ENCODE measurements at places on chromosomes 12 and 14. TPM values are rescaled to one million over a fixed set of nuclear protein-coding genes. Genes with fewer than 3 reads are reported as not detected.

DNA sequence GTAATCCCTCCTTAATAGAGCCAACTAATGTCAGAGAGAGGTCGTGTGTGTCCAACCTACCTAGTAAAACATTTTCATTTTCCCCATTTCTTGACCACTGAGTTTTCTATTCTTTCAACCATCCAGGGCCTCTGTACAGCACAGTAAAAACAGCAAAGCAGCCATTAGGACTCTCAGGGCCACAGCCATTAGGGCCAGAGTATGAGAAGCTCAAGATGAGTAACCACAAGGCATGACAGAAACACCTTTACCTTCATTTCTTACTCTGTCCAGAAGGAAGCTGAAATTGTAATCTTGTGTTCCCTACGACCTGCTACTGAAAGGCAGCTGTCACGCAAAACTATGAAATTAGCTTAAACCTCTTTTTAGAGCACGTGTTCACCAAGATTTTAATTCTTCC is 2.3 kb downstream of the SPPL3 start:
- no peak overlapping the region for H3K27ac ChIP-seq
- no peaks in the 10 kb centered on the region for H3K36me3 ChIP-seq
- H3K4me1 ChIP-seq: peaks cover 27% of the 10 kb centered on the region
- DNase-seq: no peak
- no peaks in the 10 kb centered on the region for H3K27me3 ChIP-seq
- no peak overlapping the region for H3K4me3 ChIP-seq

- H3K27ac ChIP-seq: no peak overlapping the region
- no peaks in the 10 kb centered on the region for H3K27me3 ChIP-seq
- H3K4me1 ChIP-seq: no peaks in the 10 kb centered on the region
- no peaks in the 10 kb centered on the region for H3K36me3 ChIP-seq
- DNase-seq: no peak
Measured at GRCh38 chr12:43636725-43637463, 84.9 kb upstream of the ADAMTS20 start.

DNA sequence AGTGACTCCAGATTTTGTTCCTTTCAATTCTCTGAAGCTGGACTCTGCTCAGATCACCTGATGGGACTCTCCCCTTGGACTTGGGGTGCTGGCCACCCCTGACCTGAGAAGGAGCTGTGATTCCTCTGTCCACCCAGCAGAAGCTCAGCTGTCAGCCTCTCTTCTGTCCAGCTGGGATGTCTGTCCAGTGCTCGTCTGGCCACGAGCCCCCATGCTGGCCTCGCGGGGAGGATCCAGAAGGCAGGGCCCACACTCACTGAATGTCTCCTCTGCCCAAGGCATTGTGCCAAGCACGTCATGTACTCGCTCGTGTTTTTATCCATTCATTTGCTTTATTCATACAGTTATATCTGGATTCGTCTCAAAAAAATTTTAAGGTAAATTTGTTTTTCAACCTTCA is 14.2 kb upstream of the SLC24A4 start:
- H3K27me3 ChIP-seq: no peaks in the 10 kb centered on the region
- no peak overlapping the region for H3K4me3 ChIP-seq
- H3K4me1 ChIP-seq: no peaks in the 10 kb centered on the region
- H3K36me3 ChIP-seq: no peaks in the 10 kb centered on the region

GRCh38 chr12:51686727-51687126 is 95.7 kb downstream of the SCN8A start:
- H3K27ac ChIP-seq: no peak overlapping the region
- H3K36me3 ChIP-seq: no peaks in the 10 kb centered on the region
- H3K4me3 ChIP-seq: no peak overlapping the region
- no peaks in the 10 kb centered on the region for H3K27me3 ChIP-seq
- DNase-seq: no peak

DNA sequence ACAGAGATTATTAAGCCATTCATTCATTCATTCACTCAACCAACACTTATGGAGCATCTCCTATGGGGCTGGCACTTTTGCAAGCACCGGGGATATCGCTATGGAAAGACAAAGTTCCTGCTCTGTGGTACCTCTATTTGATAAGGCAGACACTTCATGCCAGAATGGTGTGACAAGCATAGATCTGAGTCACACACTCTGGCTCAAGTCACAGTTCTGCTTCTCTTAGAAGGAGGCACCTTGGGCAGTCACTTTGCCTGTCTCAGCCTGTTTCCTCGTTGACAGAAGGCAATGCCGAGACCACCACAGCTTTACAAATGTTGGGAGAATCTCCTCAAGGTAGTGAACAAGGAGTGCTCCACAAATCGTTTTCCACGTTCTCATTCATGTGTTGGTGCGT is 205.2 kb downstream of the SLC41A2 start:
- no peaks in the 10 kb centered on the region for H3K4me1 ChIP-seq
- no peak overlapping the region for H3K4me3 ChIP-seq
- H3K36me3 ChIP-seq: no peaks in the 10 kb centered on the region
- no peaks in the 10 kb centered on the region for H3K27me3 ChIP-seq

DNA sequence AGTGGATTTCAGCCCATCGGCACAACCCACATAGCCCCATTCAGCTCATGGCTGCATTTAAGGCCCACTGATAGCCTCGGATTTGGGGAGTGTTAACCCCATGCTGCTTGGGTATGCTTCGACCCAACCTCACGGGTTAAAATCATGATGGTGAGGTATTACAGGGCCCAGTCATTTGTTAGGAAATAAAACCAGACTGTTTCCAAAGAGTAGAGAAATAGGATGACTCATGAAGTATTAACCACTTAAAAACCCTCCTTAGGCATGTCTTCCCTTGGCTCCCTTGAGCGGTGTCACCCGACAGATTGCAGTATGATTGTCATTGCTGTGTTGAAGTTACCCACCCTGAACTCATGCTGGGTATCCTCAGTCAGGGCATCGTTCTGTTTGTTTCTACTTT is 289.1 kb downstream of the CACNA1C start:
- H3K27ac ChIP-seq: no peak overlapping the region
- no peak overlapping the region for H3K4me3 ChIP-seq
- H3K4me1 ChIP-seq: no peaks in the 10 kb centered on the region
- no peak for DNase-seq
- H3K27me3 ChIP-seq: no peaks in the 10 kb centered on the region
- no peaks in the 10 kb centered on the region for H3K36me3 ChIP-seq

- DNase-seq: no peak
- H3K27me3 ChIP-seq: no peaks in the 10 kb centered on the region
Measured at GRCh38 chr12:116299665-116300328, 22.3 kb upstream of the MED13L start.

DNA sequence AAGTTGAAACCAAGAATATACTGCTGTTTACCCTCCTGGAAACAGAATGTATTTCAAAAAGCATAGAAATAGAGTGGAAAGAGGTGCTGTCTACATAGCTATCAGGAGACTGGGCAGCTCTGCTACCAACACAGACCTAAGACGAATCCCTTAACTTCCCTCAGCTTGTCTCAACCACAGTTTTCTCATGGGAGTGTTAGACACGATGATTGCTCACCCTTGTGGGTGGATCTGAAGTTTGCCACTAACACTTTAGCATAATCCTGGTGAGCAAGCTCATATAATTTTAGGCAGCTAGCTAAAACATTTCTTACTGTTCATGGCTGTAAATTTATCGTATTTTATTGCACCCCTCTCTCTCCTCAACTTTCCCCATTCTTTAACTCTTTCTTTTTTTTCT is 38.5 kb downstream of the C12orf75 start:
- H3K4me3 ChIP-seq: no peak overlapping the region
- no peaks in the 10 kb centered on the region for H3K36me3 ChIP-seq
- no peaks in the 10 kb centered on the region for H3K4me1 ChIP-seq
- no peaks in the 10 kb centered on the region for H3K27me3 ChIP-seq
- no peak for DNase-seq

GRCh38 chr12:108090107-108090899 is 38.8 kb upstream of the WSCD2 start:
- H3K27me3 ChIP-seq: no peaks in the 10 kb centered on the region
- no peak for DNase-seq
- H3K27ac ChIP-seq: no peak overlapping the region
- H3K36me3 ChIP-seq: no peaks in the 10 kb centered on the region
- no peak overlapping the region for H3K4me3 ChIP-seq

- no peak overlapping the region for H3K4me3 ChIP-seq
- no peaks in the 10 kb centered on the region for H3K36me3 ChIP-seq
- no peak for DNase-seq
- H3K27ac ChIP-seq: no peak overlapping the region
Measured at GRCh38 chr12:45388545-45388944, 172.7 kb downstream of the ANO6 start.

The PCED1B gene
- total RNA-seq: 14.2 TPM

The MANSC4 gene
- not detected for total RNA-seq

The TDRD9 gene
- 2.0 TPM for total RNA-seq

The GALNT8 gene
- total RNA-seq: 1.3 TPM

The FGF6 gene
- not detected for total RNA-seq

The PXMP2 gene
- total RNA-seq: 37.2 TPM

The NXPH4 gene
- 2.9 TPM for total RNA-seq

The CLEC14A gene
- 16.8 TPM for total RNA-seq

The ANKRD33 gene
- total RNA-seq: not detected

Data from body of pancreas (tissue), 4 donors.